Fibroblast of mammary gland (primary cell): ENCODE measurements at places on chromosomes 7 and 10.

- DNase-seq: peak; percentile 89
Measured at GRCh38 chr10:110005719-110006118, 2.1 kb upstream of the ADD3 start.

- no peak for DNase-seq
Measured at GRCh38 chr7:423312-424260, 96.1 kb downstream of the PDGFA start.

DNA sequence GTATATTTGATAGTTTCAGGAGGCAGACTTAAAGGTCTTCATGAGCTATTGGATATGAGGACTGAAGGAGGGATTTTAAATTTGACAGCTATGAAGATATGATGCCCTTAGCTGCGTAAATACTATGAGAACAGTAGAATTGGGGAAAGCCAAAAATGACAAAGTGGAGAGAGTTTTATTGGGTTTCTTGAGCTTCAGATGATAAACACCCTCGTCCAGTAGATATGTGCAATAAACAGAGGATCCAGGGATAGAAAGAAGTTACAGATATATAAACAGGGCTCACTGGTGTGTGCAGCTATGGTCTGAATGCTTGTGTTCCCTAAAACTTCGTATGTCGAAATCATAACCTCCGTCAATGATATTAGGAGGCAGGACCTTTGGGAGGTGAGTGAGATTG, 131.3 kb downstream of the INHBA start:
- DNase-seq: no peak

- no peak for DNase-seq
Measured at GRCh38 chr7:24152356-24152755, 131.6 kb upstream of the NPY start.

DNA sequence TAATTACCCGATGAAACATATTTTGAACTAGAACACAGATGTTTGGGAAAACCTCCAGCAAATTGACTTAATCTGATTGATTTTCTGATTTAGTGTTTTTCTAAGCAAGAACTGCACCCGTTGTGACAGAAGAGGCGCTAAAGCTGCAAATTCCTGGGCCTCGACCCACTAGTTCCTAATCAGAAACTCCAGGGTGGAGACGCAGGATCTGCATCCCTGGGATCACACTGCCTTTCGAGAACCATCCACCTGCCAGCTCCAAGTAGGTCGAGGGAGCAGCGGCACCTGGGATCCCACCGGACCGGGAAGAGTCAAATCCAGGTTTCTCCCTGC, 136.8 kb upstream of the CDCA7L start:
- DNase-seq: no peak
